ENCODE measurements at places on chromosomes 6 and 20.
A peak's percentile ranks its signal among the peaks of the same experiment; 100 is the strongest.

DNA sequence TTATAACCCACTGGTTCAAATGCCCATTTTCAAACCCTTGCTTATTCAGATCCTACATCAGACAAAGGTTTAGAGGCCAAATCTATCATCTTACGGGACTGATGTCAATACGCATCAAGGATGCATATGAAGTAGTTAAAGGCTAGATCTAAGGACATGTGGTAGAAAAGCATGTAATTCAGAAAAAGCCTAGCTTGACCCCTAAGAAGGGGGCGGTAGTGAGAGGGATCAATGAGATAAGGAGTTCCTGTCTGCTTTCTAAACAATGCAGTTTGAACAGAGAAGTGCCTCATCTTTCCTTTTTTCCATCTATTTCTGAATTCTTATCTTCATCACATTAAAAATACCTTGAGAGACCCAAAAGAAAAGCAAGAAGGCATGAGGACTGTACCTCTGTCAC is 237.7 kb downstream of the ARHGAP18 start:
- DNase-seq, result no peak

DNA sequence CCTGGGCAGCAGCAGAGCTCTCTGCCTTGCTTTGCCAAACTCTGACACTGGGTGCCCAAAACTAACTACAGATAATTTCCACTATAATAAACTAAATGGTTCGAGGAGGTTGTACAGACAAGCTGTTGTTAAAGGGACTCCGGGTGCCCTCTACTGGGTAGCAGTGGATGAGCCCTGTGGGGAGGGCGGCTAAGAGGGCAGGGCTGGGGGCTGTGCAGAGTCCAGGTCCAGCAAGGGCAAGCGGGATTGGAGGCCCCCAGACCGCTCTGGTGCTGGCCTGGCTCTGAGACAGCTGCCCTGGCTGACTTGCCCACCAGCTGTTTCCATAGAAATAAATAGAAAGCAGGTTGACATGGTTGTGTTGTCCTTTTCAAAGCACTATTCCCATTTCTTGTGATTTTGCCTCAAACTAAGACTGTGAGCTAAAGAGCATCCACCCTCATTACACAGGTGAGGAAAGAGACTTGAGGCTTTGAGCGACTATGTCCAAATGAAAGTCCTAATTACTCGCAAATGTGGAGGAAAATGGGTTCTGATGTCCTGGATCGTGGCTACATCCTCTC is 167.6 kb upstream of the CST7 start:
- DNase-seq, result no peak

- DNase-seq, result no peak
Observed at GRCh38 chr20:31788578-31788977, 30.6 kb upstream of the MYLK2 start.

DNA sequence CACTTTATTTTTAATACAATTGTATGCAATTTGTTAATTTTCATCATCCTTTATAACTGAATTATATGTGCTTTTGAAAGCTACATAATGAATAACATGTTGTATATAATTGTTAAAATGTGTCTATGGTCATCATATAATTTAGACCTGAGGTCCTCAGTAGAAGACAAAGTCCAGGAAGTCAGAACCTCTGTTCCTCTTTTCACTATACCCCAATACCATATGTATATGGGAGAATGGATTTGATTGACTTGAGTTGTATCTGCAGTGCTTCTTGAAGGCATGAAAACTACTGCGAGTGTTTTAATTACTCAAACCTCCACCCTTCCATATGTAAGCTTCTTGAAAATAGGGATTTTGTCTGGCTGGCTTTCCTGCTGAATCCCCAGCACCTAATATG is 140.7 kb upstream of the NEDD9 start:
- no peak for DNase-seq

DNA sequence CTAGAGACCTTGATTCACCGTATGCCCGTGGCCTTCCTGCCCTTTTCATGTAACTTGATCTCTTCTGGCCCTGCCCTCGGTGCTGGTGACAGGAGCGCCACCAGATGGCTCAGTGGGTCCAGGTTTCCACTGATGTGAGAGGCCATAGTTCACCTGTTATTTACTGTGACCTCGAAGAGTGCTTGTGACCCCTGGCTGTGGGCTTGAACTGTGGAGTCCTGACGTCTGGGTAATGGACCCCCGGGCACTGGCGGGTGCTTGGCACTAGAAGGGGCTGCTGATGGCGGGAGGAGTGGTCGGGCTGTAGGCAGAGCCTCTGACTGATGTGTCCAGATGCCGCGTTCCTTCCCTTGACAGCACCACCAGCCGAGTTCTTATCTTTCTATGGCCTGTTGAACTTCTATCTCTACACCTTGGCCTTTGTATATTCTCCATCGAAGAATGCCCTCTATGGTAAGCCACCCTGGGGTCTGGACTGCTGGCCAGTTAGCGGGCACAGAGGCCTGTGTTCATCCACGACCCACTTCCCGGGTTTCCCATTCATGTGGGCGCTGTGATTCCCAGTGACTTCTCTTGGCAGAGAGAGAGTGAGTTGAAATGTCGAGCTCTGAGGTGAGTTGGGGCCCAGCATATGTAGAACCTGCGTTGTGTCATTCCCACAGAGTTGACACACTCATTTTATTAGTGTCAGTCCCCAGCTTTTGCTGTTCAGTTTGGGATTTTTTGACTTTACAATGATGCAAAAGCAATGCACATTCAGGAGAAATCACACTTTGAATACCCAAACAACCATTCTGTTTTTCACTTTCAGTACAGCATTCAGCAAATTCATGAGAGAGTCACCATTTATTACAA is 14.9 kb downstream of the DYNLT1 start:
- DNase-seq, result no peak

DNA sequence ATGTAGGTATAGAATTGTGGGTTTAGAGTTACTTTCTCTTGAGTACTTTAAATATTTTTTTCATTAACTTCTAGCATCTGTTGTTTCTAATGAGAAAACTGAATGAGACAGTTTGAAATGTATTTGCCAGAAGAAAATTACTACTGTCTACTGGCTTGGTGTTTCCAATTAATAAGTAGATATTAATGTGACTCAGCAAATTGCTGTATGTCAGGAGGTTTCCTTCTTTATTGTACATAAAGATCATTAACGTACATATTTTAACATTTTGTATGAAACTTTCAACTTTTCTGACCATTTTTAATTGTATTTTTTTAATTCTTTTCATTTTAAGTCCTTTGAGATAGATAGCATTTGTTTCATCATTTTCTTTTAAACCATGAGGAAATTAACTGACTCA is 135.1 kb upstream of the SLC22A23 start:
- DNase-seq, result no peak

- DNase-seq, result no peak
Observed at GRCh38 chr20:59822291-59823029, 111.0 kb downstream of the SYCP2 start.

GRCh38 chr6:137121401-137121997 is 51.9 kb downstream of the IL22RA2 start:
- DNase-seq, result no peak

- no peak for DNase-seq
Observed at GRCh38 chr6:10999994-11000393, 44.1 kb downstream of the ELOVL2 start.

GRCh38 chr6:87762116-87762515 is 60.1 kb upstream of the AKIRIN2 start:
- DNase-seq, result no peak

GRCh38 chr6:44126320-44127149 is 717 bp downstream of the MRPL14 start:
- DNase-seq, result no peak

GRCh38 chr6:354631-355280 is 36.8 kb upstream of the IRF4 start:
- no peak for DNase-seq

- no peak for DNase-seq
Observed at GRCh38 chr6:18978337-18979128, 591.4 kb downstream of the RNF144B start.

- DNase-seq, result no peak
Observed at GRCh38 chr20:33359399-33360261, 41.7 kb downstream of the CDK5RAP1 start.

DNA sequence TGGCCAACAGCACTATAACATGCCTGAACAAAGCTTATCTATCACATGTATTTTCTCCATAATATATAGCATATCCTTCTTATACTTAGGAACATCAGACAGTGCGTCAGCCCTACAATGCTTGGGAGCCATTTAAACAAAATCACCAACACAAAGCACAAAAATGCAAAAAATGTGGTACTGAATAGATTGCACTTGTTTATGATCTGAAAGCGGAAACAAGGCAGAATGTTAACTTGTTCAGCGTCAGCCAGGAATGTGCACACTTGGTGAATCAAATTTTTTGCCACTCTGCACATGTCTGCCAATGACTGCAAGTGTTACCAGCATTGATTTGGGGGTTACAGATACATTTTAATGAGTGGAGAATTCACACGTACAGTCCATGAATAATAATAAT is 14.8 kb downstream of the SLC35A1 start:
- no peak for DNase-seq

DNA sequence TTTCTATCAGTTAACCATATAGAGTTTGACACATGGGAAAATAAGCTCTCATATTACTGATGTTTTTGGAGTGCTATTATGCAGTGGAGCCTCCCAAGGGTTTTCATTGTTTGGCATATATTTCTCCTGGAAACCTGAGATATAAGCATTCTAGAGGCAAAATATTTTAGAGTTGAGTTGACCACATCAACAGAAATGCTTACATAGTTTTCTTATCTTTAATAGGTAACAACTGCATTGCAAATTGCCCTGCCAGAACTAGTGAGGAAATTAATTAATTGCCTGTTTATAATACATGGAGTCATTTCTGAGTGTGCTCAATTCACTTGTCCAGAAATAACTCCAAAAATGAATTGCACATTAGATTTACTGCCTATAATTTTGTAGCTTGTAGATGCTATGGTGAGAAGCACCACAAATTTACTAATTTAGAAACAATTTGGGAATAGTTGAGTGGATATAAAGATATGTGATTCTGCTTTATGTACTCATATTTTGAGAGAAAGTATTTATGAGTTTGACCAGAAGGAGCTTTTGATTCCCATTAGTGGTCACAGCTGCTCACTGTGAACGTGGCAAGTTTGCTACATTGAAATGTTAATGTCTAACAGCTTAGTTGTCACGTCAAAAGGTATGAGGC is 288.7 kb downstream of the CD109 start:
- DNase-seq, result no peak

DNA sequence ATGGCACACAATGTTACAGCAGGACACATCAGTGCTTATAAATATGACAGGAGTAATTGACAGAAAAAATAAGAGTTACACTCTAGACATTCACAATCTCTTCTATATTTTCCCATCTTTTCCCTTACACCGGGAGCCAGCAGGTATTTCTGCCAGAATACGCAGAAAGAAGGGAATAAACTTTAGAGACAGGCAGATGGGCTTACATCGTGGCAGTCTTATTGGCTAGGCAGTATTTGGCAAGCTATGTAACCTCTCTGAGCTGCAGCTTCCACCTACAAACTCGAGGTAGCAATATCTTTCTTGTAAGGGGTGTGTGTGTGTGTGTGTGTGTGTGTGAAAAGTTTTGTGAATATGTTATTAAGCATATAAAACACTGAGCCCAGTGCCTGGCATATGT is 33.0 kb upstream of the TSHZ2 start:
- DNase-seq, result no peak

- no peak for DNase-seq
Observed at GRCh38 chr20:9627219-9627618, 112.8 kb downstream of the LAMP5 start.

GRCh38 chr20:24672181-24672880 is 202.9 kb downstream of the SYNDIG1 start:
- DNase-seq, result no peak

- peak; percentile 27 for DNase-seq
Observed at GRCh38 chr20:44747166-44748004, 1.7 kb downstream of the KCNK15 start.

GRCh38 chr6:10248378-10248843 is 166.5 kb downstream of the TFAP2A start:
- DNase-seq, result no peak

DNA sequence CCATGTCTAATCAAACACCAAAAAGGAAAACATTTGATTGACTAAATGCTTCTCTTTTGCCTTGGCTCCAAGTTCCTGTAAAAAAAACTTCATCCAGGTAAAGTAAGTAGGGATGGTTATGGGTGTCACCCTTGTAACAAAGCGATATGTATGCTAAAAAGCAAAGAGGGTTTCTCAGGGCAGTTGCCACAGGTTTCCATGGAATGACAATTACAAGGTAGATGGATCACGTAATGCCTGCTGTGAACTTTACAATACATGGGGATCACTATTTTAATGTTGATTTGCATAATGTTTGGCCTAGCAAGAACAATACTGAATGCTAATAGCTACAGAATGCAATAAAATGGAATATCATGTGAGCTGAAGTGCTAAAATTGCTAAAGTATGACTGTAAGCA is 2.9 kb upstream of the BMP2 start:
- no peak for DNase-seq

DNA sequence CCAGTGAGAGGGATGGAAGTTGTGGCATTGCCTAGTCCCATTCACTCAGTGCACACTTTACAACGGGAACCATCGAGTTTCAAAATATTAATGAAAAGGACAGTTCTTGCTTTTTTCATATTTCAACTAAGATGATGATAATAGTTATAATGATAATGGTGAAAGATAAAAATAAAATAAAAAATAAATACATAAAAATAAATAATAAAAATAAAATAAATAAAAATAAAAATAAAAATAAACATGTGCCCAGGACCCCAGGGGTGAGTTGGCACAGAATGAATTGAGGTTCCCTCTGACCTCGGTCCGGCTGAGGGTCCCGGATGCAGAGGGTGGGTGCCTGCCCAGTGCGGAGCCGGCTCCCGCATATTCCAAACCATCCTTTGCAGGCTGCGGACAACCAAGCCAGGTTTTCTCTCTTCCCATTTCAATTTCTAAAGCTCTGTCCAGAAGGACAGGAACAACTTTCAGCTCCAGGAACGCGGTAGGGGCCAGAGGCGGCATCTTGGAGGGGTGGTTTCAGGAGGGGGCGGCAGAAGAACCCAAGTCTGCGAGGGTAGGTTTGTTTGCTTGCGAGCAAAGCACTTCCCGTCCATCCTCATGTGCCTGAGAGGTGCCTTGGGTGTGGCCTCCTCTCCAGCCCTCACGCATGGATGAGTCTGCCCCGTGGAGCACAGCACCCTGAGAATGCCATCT is 236.8 kb downstream of the DLL1 start:
- no peak for DNase-seq

GRCh38 chr20:52083627-52084232 is 107.8 kb downstream of the ZFP64 start:
- no peak for DNase-seq

DNA sequence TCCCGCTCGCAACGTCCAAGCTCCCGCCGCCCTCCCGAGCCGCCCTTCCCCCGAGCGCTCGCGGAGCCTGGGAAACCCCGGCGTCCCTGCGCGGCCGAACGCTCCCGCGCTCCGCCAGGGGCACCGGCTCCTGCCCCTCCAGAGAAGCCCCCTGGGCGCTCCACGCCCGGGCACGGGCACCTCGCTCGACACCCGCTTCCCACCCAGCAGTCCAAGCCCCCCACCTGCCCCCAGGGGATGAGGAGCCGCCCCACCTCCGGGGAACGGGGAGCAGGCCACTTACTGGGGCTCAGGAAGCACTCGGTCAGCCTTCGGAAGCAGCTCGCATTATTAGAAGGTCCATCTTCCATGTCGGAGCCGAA is 1.4 kb downstream of the PDE10A start:
- DNase-seq, result no peak
